ENCODE measurements at places on chromosomes 11 and 22. TPM values are rescaled to one million over a fixed set of nuclear protein-coding genes. Genes with fewer than 3 reads are reported as not detected.

GRCh38 chr11:92852946-92853345, 116.5 kb upstream of the MTNR1B start:
- H3K4me1 ChIP-seq = peaks cover 27% of the 10 kb centered on the region
- no peak overlapping the region for H3K27ac ChIP-seq
- no peaks in the 10 kb centered on the region for H3K36me3 ChIP-seq
- H3K27me3 ChIP-seq = no peaks in the 10 kb centered on the region

DNA sequence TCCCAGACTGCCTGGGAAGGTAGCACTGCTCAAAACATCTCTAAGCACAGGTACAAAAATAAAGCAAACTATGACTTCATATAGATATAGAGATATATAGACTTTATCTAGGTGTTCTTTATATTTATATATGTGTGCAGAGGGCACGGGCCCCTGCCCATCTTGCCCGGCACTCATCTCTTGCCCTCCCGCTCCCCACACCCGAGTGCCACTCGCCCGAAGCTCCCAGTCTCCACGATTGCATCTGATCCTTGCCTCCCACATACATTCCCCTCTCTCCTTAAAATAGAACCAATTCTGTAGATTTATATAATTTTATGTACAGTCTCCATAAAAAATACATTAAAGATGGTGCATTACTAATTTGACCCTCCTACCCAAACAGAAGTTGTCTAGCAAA, 55.5 kb downstream of the IGSF9B start:
- no peak overlapping the region for H3K4me3 ChIP-seq
- H3K27ac ChIP-seq = no peak overlapping the region
- peaks cover 2% of the 10 kb centered on the region for H3K27me3 ChIP-seq
- DNase-seq = no peak
- no peaks in the 10 kb centered on the region for H3K36me3 ChIP-seq
- no peaks in the 10 kb centered on the region for H3K4me1 ChIP-seq

GRCh38 chr11:100593291-100593690, 93.8 kb upstream of the ARHGAP42 start:
- H3K4me3 ChIP-seq = no peak overlapping the region
- H3K36me3 ChIP-seq = no peaks in the 10 kb centered on the region
- H3K27ac ChIP-seq = no peak overlapping the region
- no peaks in the 10 kb centered on the region for H3K4me1 ChIP-seq
- DNase-seq = no peak
- peaks cover 2% of the 10 kb centered on the region for H3K27me3 ChIP-seq

- H3K4me3 ChIP-seq = no peak overlapping the region
- no peak overlapping the region for H3K27ac ChIP-seq
- H3K4me1 ChIP-seq = peaks cover 2% of the 10 kb centered on the region
- peaks cover 6% of the 10 kb centered on the region for H3K27me3 ChIP-seq
- no peak for DNase-seq
- no peaks in the 10 kb centered on the region for H3K36me3 ChIP-seq
Measured at GRCh38 chr11:14186046-14186775, 172.8 kb downstream of the RRAS2 start.

GRCh38 chr11:24384240-24384639, 112.6 kb upstream of the LUZP2 start:
- H3K36me3 ChIP-seq = no peaks in the 10 kb centered on the region
- H3K27ac ChIP-seq = no peak overlapping the region
- H3K4me1 ChIP-seq = no peaks in the 10 kb centered on the region
- no peak overlapping the region for H3K4me3 ChIP-seq
- DNase-seq = no peak

- H3K27me3 ChIP-seq = no peaks in the 10 kb centered on the region
- H3K4me1 ChIP-seq = peaks cover 1% of the 10 kb centered on the region
- DNase-seq = no peak
- no peak overlapping the region for H3K4me3 ChIP-seq
Measured at GRCh38 chr11:35980686-35981390, 37.0 kb downstream of the LDLRAD3 start.

DNA sequence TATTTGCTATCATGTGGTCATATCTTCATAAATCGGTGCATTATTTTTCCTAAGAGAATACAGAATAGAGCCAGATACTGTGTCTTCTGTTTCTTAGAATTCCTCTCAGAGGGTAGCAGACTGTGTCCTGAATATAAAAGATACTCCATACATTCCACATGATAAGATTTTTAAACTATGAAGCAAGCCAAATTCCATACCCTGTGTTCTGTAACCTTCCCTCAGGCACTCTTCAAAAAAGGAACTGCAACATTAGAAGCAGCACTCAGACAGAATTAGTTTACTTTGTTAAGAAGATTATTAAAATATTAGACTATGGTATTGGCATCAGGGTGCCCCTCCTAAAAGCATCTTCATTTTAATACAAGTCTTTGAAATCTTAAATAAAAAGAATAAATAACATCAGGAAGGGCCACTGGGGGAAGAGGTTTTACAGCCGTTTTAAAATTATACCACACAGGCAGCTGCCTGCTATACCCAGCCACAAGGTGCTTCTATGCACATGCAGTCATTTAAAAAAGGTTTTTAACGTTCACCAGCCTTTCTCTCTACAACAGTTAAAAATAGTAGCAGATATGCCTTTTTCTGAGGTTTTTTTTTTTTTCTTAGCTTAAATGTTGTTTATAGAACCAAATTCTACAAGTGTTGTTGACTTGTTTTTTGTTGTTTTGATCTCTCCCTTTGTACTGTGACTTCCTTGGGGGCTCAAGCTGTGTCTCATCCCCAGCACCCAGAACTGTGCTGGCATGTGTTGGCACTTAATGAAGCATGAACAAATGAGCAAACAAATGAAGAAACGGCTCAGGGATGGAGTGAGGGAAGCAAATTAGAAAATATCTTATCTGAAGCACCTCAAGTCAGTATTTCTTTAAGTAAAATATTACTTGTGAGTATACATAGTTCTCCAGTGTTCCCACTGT, 54.7 kb upstream of the CCDC89 start:
- H3K27ac ChIP-seq = peak overlapping the region; percentile 95
- no peaks in the 10 kb centered on the region for H3K36me3 ChIP-seq
- H3K4me1 ChIP-seq = peaks cover 45% of the 10 kb centered on the region
- H3K4me3 ChIP-seq = no peak overlapping the region
- no peaks in the 10 kb centered on the region for H3K27me3 ChIP-seq
- DNase-seq = no peak

KCNK4 gene
- total RNA-seq = 0.58 TPM

GVQW3 gene
- total RNA-seq = 11.2 TPM

IGSF9B gene
- 5.8 TPM for total RNA-seq

PICALM gene
- 154 TPM for total RNA-seq

MUC2 gene
- total RNA-seq = 0.04 TPM

UBASH3B gene
- 6.8 TPM for total RNA-seq

ALG12 gene
- total RNA-seq = 26.4 TPM

Measured in mesothelial cell of epicardium (in vitro differentiated cells).